Stimulated activated CD4-positive, alpha-beta T cell treated with anti-CD3 and anti-CD28 coated beads, Interleukin-4, amount 100 ng/mL, for 4 hours (primary cell): ENCODE measurements at places on chromosomes 4 and X.

DNA sequence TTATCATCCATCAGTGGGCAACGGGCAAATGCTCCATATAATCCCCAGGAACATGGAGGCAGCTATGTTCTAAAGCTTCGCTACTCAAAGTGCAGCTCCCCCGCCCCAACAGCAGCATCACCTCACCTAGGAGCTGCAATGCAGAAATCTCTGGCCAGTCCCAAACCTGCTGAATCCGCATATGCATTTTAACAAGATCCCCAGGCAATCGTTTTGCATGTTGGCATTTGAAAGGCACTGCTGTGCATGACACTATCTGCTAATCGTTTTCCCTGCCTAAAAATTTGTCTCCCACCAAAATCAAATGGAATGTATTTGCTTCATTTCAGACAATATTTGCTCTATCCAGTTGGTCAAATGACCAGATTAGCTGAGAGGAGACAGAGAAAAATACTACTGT, 15.2 kb downstream of the ADGRG2 start:
- no peak for DNase-seq

DNA sequence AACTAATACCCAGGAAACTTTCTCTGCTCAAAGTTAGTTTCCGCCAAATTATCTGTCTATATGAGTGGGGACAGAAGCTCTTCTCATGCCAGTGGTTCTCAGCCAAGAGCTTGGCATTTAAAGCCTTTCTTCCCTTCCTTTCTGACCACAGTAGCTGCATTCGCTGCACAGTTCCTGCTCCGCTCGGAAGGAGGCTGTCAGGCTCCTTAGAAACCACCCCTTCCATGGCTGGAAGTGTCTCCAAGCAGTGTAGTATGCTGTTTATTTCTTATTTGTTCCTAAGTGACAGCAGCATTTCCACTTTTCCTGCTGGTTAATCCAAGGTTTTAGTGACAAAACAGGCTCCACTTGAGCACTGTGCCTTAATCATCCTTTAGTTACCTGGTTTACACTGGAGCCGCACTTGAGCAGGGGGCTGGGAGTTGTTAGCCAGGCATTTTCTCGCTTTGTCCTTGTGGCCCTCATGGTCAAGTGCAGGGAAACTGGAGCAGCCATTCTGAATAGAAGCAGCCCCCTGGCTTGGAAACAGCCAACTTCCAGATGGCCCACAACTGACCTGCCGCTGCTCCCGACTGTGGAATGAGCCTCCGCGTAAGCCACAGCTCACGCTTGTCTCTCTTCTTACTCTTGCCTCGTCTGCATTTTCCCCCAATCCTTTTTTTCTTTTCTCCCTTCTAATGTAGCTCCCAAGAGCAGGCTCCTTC, 739.4 kb upstream of the TENM3 start:
- DNase-seq = no peak

DNA sequence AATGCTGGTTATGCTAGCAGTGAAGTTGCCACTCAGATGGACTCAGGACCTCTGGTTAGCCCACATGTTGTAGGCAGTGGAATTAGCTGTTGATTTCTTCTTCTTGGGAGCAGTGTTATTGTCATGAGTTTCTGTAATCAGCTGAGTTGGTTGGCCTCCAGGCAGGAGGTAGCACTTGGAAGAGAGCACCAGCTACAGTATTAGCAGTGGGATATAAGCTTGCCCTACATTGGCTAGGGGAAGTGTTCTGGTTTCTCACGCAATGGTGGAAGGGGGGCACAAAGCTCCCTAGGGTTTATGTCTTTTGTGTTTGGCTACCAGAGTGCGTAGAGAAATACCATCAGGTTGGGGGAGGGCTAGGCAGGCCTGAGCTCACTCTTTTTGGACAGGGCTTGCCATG, 34.0 kb upstream of the UCP1 start:
- no peak for DNase-seq

DNA sequence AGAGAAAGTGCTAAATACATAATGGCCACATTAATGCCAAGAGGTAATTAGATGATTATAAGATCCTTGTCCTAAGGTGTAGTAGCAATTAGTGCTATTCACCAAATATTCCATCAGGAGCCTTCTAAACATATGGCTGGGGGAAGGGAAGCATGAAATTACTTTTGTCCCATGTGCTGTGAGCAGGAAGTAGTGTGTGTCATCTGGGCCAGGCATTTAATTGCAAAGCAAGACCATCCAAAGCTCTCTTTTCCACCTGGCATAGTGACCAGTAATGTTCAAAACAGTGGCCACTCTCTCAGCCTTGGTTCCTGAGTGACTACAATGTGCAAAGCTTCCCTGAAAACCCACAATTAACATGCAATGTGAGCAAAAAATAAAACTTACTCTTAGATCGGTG, 144.2 kb upstream of the FAM241A start:
- DNase-seq = no peak

DNA sequence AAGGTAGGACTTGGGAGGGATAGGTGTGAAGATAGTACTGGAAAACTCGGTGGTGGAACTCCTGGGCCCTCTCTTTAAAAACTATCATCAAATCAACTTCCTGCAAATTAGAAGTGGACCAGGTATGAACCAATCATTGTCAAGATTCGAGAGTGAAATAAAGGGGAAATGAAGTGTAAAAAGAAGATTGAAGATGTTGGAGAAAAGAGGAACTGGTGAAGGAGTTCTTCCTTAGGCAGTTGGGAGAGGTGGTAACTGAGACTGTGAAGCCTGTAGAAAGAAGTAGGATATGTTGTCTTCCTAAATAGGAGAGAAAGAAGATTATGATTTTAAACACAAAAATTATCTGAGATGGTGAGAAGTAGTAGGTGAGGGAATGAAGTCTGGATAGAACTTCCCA, 212.2 kb downstream of the PPP1R2C start:
- DNase-seq = no peak

DNA sequence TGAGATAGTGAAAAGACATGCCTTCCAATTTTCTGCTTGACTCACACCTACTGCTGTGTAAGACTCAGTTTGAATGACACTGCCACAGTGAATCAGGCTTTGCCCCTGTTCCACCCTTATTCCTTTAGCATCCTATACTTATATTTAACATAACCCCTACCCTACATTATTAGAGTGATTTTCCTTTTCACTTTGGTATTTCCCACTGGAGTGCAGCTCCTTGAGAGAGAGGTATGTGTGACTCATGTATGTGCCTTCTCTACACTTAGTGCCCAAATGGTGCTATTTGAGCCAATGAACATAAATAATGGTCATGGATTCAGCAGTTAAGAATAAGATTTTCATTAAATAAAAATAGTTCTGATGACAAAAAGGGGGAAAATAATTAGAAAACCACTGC, 69.5 kb downstream of the RRAGB start:
- DNase-seq = no peak

DNA sequence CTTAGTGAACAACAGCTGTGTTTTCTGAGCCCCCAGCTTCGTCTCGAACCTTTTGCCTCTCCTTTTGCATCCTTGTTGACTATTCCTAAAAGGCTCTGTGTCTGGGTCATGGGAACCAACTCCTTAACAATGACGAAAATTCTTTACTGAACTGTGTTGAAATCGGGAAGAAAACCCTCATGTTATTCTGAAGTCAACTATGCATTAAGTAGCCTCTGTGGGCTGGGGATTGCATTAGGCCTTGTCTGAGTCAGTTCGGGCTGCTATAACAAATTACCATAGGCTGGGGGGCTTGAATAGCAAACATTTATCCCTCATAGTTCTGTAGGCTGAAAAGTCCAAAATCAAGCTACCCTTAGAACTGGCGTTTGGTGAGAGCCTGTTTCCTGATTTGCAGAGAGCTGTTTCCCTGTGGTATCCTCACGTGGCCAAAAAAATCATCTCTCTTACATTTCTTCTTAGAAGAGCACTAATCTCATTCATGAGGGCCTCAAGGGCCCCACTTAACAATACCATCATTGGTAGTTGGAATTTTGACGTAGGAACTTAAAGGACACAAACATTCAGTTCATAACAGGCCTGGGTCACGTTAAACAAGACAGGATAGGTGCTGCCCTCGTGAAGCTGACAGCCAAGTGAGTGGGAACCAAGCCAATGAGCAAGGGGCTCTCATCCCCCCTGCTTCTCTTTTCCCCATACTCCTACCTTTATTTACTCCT, 75.9 kb downstream of the CLNK start:
- DNase-seq = no peak

GRCh38 chr4:54659313-54659712, 1.6 kb downstream of the KIT start:
- no peak for DNase-seq
